ENCODE measurements at places on chromosomes 7 and 10. TPM values are rescaled to one million over a fixed set of nuclear protein-coding genes. Genes with fewer than 3 reads are reported as not detected.

MACC1 gene
- 6.9 TPM for total RNA-seq

TMEM168 gene
- total RNA-seq = 30.2 TPM

FKBP6 gene
- total RNA-seq = not detected

BMPER gene
- total RNA-seq = 5.2 TPM

DNA sequence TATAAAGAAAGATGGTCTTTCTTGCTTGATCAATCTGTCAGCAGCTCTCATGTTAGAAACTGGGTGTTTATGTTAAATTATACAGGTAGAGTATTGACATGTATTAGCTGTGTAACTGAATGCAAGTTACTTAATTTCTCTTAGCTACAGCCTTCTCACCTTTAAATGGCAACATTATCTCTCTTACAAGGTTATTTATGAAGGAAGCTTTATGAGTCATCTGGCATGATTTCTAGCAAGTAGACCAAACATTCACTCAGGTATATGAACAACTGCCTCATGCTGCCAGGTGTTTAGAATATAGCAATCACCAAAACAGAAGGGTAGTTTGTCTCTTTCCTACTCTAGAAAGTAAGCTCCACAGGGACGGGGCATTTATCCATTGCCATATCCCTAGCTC is 8.5 kb downstream of the ARL4A start:
- no peaks in the 10 kb centered on the region for H3K4me1 ChIP-seq
- no peaks in the 10 kb centered on the region for H3K27me3 ChIP-seq
- no peak overlapping the region for H3K4me3 ChIP-seq
- DNase-seq = no peak
- no peaks in the 10 kb centered on the region for H3K36me3 ChIP-seq

- H3K4me1 ChIP-seq = peaks cover 17% of the 10 kb centered on the region
- DNase-seq = no peak
- no peaks in the 10 kb centered on the region for H3K27me3 ChIP-seq
- H3K36me3 ChIP-seq = no peaks in the 10 kb centered on the region
- no peak overlapping the region for H3K27ac ChIP-seq
Observed at GRCh38 chr10:58593008-58593407, 80.3 kb downstream of the BICC1 start.

- DNase-seq = peak; percentile 44
- no peak overlapping the region for H3K4me3 ChIP-seq
- H3K27ac ChIP-seq = no peak overlapping the region
- H3K4me1 ChIP-seq = no peaks in the 10 kb centered on the region
- H3K36me3 ChIP-seq = no peaks in the 10 kb centered on the region
Observed at GRCh38 chr7:156519070-156519469, 121.5 kb upstream of the RNF32 start.

- H3K4me1 ChIP-seq = peaks cover 8% of the 10 kb centered on the region
- no peak overlapping the region for H3K27ac ChIP-seq
- DNase-seq = no peak
- H3K4me3 ChIP-seq = no peak overlapping the region
Observed at GRCh38 chr10:110528224-110528996, 30.7 kb downstream of the DUSP5 start.

DNA sequence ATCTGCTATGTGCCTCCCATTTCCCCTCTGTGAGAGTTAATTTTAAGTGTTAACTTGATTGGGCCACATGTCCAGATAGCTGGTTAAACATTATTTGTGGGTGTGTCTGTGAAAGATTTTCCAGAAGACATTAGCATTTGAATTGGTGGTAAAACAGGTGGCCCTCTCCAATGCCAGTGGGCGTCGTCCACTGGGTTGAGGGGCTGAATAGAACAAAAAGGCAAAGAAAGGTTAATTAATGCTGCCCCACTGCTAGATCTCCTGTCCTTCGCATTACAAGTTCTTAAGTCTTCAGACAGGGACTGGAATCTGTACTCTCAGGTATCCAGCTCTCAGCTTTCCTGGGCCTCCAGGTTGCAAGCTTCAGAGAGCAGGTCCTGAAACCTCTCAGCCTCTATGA is 1160.9 kb upstream of the LRRN3 start:
- H3K4me1 ChIP-seq = no peaks in the 10 kb centered on the region
- no peak for DNase-seq
- H3K27ac ChIP-seq = no peak overlapping the region
- H3K4me3 ChIP-seq = no peak overlapping the region

GRCh38 chr10:120422457-120422856 is 34.6 kb upstream of the PLPP4 start:
- H3K27ac ChIP-seq = no peak overlapping the region
- no peaks in the 10 kb centered on the region for H3K36me3 ChIP-seq
- no peak overlapping the region for H3K4me3 ChIP-seq
- no peak for DNase-seq

DNA sequence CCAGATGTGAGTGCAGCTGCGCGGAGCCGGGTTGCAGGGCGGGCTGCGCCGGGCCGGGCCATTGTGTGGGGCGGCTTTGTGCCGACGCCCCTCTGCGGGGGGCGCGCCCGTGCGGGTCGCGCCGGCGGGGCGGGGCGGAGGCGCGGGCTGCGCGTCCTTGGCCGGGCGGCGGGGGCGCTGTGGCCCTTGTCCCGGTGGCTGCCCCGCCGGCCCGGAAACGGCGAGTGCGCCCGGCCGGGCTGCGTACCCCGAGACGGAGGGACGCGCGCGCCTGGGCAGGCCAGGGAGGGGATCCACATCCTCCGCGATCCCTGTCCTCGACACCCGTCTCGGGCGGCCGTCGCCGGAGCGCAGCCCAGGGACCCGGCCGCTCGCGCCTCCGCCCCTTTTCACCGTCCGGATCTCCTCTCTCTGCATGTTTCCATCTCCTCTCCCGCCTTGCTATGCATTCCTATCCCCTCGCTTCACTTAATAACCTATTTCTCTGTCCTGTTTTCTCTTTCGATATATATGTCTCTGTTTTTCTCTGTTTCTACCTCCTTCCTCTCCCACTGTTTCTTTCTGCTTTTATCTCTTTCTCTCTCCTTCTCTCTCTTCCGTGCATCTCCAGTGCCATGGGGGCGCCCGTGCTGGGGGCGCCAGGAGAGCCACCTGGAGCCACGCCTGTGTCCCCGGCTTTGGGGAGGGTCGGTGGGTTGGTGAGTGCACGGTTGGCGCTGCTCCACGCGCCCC is 765 bp downstream of the PFKFB3 start:
- peak overlapping the region; percentile 97 for H3K27ac ChIP-seq
- no peak for DNase-seq
- no peaks in the 10 kb centered on the region for H3K36me3 ChIP-seq
- H3K4me3 ChIP-seq = peak overlapping the region; percentile 98
- peaks cover 38% of the 10 kb centered on the region for H3K4me1 ChIP-seq
- no peaks in the 10 kb centered on the region for H3K27me3 ChIP-seq

DNA sequence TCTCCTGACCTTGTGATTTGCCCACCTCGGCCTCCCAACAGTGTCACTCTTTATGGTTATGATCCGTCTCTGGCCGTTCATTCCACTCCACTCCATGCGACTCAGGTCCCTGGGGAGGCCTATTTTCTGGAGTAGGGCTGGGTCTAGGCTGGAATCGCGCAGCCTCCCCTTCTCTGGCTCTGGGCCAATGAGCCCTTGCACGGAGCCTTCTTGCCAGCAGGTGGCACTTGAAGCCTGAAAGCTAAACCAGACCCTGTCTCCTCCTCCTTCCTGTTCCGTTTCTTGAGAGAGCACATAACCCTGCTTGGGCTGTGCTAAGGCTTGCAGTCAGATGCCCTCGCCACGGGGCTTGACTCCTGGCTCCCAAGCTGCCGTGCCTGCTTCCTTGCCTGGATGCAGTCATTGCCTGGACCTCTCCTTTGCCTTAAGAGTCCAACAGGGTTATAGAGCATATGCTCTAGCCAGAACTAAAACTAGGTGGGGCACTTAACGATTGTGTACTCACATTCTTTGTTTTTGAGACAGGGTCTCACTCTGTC is 9.6 kb upstream of the DNAJB12 start:
- peak overlapping the region; percentile 26 for H3K27ac ChIP-seq
- no peaks in the 10 kb centered on the region for H3K27me3 ChIP-seq
- peaks cover 11% of the 10 kb centered on the region for H3K4me1 ChIP-seq
- peaks cover 4% of the 10 kb centered on the region for H3K36me3 ChIP-seq
- no peak for DNase-seq

DNA sequence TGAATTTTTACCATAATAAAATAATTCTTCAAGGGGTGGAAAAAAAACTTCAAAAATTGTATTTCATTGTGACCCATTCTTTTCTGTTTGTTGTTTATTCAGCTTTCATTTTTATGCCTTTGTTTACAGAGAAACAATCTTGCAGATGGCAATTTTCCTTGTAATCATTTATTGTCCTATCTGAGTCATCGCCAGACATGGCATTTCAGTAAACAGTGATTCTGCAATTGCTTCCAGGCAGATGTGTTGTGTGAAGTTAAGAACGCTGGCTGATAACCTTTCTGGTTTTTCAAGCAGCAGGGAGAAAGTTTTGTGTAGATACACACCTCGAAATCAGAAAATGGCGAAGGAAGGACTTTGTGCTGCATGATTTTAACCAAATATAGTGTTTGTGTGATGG is 80.7 kb upstream of the RPA3 start:
- H3K27me3 ChIP-seq = no peaks in the 10 kb centered on the region
- DNase-seq = no peak
- H3K27ac ChIP-seq = no peak overlapping the region
- H3K4me1 ChIP-seq = no peaks in the 10 kb centered on the region

Data from vagina (tissue), 2 donors.